GM12891 (cell line): ENCODE measurements at places on chromosomes 2 and 18.

DNA sequence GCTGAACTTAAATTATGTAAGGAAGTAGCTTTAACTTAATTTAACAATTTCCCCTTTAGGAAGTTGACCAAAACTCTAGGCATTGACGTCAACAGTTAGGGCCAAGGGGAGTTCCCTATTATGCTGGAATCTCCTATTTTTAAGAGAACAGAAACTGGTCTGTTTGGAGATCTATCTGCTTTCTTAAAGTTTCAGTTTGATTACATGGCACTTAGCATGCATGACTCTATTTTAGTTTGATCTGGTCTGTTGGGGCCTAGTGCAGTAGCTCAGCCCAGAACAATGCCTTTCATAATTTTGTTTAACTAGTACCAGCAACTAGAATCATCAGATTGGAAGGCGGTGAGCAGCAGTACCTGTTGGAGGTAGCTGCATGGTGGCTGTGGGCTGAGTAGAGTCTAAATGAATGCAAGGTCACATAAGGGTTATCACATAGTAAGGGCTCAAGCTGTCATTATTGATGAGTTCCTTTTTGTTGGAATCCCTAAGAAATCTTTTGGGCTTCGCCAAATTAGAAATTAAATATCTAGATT lies 60.5 kb upstream of the ZNG1B start:
- DNase-seq, result no peak

DNA sequence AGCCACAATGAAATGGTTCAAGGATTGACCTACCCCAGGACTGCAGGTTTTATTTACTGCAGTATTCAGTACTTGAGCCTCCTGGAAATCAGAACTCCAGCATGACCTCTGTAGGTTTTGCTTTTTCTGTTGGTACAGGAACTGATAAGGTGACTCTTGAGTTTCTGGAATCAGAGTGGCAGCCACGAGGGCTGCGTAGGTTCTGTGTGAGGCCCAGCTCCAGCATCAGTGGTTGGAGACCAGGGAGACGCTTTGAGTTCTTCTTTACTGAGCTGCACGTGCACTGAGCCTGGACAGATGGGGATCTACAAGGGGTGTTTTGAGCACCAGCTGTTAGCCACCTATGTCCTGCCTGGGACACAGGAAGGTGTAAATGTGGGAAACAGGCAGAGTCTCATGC lies 222.7 kb upstream of the EPAS1 start:
- DNase-seq, result no peak

GRCh38 chr2:158138255-158138654 lies 36.6 kb downstream of the UPP2 start:
- no peak for DNase-seq

- no peak for DNase-seq
Observed at GRCh38 chr2:216554755-216555154, 56.1 kb downstream of the RPL37A start.

DNA sequence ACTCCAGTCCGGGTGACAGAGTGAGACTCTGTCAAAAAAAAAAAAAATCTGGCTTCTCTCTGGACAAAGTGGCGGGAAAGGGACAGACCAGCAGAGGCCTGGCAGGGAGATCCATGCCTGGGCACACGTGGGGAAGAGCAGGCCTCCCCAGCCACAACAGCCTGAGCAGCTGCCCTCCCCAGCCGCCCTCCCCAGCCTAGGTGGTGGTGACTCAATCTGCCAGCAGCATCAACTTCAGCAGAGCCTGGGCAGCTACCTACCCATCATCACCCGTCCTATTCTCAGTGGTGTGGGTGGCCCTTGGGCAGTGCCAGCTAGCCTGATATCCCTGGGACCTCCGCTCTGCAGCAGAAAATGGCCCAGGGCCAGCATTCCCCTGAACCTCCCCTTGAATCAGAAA lies 612.4 kb downstream of the FBXO15 start:
- DNase-seq, result no peak

GRCh38 chr2:114352988-114353387 lies 89.5 kb upstream of the DPP10 start:
- DNase-seq, result no peak

DNA sequence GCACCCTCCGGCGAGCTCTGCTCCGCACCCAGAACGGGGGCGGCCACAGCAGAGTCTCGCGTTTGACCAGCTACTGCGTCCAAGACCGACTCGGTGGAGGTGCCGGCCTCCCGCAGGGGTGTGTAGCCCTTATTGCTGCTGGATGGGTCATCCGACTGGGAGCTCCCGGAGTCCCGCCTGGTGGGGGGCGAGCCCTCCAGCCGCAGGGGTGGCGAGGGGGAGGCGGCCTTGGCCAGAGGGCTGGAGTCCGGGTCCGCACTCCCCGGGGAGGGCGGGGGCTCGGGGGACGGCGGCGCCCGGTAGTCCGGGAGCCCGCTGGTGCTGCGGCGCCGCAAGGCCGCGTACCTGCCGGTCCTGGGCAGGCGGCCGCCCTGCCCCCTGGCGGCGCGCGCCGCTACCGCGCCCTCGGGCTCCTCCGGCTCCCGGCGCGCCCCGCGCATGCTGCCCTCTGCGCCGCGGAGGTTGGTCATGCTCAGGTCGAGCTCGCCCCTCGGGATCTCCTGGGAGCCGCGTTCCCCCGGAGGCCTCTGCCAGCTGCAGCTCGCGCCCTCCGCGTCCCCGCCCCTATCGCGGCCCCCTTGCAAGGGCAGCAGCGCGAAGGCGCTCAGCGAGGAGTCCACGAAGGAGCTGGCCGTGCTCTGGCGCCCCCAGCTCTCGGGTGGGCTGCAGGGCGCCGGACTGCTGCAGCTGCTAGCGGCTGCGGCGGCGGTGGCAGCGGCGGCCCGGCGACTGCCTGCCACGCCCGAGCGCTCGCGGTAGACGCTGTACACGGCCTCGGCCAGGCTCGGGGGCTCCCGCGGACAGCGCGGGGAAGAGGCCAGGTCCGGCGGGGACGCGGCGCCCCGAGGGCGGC lies 4.8 kb downstream of the TMEM200C start:
- peak; percentile 69 for DNase-seq

DNA sequence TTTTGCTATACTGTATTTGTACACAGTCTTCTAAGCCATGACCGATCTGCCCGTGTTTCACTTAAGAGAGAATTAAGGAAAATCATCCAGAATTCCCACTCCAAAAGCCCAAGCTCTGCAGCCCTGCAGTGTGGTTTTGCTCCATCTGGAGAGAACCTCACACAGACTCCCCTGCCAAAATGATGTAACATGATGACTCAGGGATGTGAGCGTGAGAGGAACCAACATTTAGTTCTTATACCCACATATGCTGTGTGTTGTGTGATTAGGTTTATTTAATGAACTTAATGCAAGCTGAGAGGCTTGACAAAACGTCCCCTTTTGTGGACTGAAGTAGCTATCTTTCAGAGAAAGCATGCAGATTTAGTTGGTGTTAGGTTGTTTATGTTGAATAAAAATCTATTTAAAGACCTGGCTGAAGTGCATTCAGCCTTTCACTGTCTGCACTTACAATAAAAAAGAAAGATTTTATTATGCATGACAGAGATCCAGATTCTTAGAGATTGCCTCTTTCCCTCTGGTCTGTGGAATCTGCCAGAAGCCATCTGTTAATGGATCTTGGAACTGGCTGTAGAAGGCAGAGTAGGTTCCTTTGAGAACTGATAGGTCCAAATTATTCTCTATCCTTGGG lies 6.3 kb downstream of the RAB12 start:
- DNase-seq, result no peak

DNA sequence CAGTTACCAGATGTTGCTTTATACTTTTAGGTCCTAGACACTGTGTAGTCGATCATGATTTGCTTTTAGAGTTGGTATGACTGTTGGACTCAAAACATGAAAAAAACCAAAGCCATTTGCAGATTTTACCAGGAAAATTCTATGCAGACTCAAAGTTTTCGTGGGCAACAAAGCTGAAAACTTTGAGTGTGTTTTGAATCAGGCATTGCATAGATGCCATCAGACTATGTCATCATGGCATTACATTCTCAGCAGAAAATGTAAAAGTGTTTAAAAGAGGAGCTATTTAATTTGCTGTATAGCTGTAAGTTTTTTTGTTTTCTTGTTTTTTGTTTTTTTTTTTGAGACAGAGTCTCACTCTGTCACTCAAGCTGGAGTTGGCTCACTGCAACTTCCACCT lies 43.5 kb upstream of the ELAC1 start:
- DNase-seq, result no peak

- DNase-seq, result no peak
Observed at GRCh38 chr2:217707131-217707611, 295.6 kb downstream of the TNS1 start.

DNA sequence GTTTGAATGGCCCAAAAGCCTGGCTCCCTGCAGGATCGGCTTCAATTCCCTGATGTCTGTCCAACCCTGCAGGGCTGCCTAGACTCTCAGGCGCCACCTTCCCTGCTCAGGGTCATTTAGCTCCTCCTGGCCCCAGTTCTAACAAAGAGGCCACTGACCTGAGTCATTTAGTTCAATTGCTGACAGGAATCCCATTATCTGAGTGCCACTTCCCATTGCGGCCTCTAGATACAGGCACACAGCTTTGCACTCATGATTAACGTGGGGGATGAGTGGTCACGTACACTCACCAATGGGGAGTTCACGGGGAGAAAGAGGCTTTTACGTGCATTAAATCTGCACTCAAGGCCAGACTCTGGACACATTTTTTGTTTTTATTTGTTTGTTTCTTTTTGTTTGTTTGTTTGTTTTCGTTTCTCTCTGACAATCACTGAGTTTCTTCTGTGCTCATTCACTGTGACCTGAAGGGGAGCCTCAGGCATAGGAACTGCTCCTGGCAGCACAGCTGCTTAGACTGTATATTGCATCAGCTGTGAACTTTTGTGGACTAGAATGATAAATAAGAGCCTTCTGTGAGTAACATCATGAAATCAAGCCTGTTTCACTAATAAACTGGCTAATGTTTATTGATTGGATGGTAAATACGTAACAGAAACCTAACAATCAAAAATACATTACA lies 118.9 kb upstream of the CTNNA2 start:
- DNase-seq, result no peak

GRCh38 chr2:47811668-47812067 lies 28.7 kb downstream of the MSH6 start:
- no peak for DNase-seq

GRCh38 chr18:11946756-11947155 lies 34.6 kb upstream of the IMPA2 start:
- no peak for DNase-seq

- DNase-seq, result no peak
Observed at GRCh38 chr18:417495-417894, 83.0 kb downstream of the COLEC12 start.

GRCh38 chr2:212387146-212387545 lies 151.5 kb downstream of the ERBB4 start:
- DNase-seq, result no peak

- no peak for DNase-seq
Observed at GRCh38 chr2:100875516-100876230, 55.7 kb downstream of the NPAS2 start.

GRCh38 chr2:84879584-84880394 lies 1.1 kb downstream of the TRABD2A start:
- peak; percentile 45 for DNase-seq

- no peak for DNase-seq
Observed at GRCh38 chr2:145064511-145064910, 544.6 kb upstream of the ZEB2 start.

- no peak for DNase-seq
Observed at GRCh38 chr2:46521215-46521683, 41.9 kb downstream of the TMEM247 start.

DNA sequence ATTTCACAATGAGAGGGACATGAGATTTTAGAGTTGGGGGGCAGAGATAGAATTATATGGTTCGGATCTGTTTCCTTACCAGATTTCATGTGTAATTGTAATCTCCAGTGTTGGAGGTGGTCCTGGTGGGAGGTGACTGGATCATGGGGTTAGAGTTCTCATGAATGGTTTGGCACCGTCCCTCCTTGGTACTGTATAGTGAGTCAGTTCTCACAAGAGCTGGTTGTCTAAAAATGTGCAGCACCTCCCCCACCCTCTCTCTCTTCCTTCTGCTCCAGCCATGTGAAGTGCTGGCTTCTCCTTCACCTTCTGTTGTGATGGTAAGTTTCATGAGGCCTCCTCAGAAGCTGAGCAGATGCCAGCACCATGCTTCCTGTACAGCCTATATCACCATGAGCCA lies 138.1 kb downstream of the SCG2 start:
- no peak for DNase-seq

DNA sequence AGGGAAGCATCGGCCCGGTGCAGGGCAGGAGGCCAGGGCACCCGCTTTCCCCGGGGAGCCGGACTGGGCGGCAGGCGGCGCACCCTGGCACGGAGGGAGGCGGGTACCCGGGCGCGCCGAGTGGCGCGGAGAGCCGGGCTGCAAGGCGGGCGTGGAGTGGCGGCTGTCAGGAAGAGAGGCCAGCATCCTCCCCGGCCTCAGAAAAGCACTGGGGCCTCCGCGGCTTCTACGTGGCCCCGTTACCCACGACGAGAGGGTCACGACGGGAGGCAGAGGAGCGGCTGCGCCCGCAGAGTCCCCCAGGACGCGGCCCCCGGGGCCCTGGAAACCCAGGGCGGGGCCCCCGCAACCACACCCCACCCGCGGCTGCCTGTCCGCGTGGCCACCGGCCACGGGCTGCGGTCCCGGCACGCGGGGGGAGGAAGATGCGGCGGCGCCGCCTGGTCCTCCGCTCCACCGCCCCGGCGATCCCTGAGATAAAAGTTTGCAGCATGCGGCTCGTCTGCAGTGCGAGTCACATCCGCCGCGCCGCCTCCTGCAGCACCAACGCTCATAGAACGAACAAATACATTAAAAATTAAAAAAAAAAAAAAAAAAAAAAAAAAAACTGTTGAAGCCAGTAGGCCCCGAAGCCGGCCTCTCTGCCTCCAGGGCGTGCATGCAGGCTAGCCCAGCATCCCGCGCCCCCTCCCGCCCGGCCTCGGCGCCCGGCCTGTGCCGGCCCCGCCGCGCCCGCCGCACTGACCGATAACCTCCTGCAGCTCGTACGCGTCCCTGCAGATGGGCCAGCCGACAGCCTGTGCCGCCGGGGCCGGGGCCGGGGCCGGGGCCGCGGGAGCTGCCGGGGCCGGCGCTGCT lies 683 bp downstream of the STK39 start:
- DNase-seq, result peak; percentile 43

GRCh38 chr2:151989378-151989777 lies 109.5 kb downstream of the CACNB4 start:
- DNase-seq, result no peak

DNA sequence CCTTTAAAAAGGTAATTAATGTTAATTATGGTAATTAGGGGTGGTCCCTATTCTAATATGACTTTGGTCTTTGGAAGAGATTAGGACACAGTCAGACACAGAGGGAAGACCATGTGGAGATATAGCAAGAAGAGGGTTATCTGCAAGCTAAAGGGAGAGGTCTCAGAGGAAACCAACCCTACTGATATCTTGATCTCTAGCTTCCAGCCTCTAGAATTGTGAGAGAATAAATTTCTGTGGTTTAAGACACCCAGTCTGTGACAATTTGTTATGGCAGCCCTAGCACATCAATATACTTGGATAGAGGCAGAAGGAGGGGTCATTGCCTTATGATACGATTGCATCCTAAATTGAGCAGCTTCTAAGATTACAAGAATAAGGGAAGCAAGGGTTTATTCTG lies 21.3 kb upstream of the NT5C1B start:
- no peak for DNase-seq

- DNase-seq, result no peak
Observed at GRCh38 chr2:79861059-79861374, 348.2 kb downstream of the CTNNA2 start.

GRCh38 chr2:150783015-150783414 lies 295.5 kb upstream of the RND3 start:
- no peak for DNase-seq

- DNase-seq, result no peak
Observed at GRCh38 chr2:200360364-200360763, 53.9 kb downstream of the SPATS2L start.
